ENCODE measurements at places on chromosomes 12 and 14.

DNA sequence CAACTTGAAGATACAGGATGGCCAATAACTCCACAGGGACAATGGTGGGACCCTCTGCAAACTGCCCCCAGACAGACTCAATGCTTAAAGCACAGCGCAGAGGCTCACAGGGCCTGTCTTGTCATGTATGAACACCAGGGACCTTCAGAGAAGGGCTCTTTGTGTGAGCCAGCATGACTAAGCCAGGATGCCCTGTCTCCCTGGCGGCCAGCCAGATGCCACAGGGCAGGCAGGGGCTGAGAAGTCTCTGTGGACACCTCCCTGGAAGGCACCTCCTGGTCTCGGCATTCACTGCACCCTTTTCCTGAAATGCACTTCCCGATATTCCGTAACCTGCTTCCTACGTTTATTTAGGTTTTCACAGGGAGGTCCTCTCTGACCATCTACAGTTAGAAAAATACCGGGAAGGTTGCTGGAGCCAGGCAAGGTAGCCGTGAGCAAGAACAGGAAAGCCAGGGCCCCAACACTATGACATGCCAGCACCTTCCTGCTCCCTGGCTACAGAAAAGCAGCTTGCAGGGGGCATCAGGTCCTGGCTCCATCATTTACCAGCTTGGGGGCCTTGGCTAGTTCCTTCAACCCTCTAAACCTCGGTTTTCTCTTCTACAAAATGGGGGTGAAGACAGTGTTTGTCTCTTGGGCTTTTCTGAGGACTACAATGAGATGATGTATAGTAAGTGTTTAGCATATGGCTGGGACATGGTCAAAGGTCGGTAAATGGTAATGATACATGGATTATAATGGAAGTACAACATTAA is 65.0 kb downstream of the PITPNM2 start:
- no peak for DNase-seq

DNA sequence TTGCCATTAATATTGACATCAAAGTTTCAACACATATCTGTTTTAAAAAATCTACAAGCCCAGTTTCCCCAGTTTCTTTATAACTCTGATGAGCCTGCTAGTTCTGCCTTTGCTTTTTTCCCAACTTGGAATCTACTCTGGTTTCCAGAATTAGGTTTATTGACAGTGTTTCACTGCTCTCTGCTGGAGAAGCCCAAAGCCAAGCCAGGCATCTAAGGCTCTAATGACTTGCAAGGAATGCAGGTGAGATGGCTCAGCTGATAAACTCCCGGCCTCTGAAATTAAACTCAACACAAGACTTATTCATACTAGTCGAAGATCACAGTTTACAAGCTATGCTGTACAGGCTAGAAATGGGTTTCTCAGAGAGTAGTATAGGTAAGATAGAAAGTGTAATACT is 54.3 kb downstream of the HMGA2 start:
- DNase-seq: no peak

GRCh38 chr12:25839470-25839869 is 119.0 kb upstream of the RASSF8 start:
- no peak for DNase-seq

- no peak for DNase-seq
Observed at GRCh38 chr12:52542785-52543318, 10.1 kb downstream of the KRT71 start.

DNA sequence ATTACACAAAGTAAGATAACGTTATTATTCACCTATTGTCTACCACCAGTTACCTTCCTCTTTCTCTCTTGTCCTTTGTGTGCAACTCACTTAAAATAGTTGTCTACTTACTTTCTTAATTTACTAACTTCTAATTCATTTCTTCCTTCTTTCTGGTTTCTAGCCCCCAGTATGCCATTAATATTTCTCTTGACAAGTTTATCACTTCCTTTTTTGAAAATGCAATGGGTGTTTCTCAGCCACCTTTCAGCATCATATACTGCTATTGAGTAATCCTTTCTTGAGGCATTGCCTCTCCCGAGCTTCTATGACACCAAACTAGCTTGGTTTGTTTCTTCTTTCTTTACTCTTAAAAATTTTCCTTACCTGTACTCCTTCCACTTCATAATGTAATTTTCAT is 633.6 kb downstream of the TMTC2 start:
- no peak for DNase-seq

DNA sequence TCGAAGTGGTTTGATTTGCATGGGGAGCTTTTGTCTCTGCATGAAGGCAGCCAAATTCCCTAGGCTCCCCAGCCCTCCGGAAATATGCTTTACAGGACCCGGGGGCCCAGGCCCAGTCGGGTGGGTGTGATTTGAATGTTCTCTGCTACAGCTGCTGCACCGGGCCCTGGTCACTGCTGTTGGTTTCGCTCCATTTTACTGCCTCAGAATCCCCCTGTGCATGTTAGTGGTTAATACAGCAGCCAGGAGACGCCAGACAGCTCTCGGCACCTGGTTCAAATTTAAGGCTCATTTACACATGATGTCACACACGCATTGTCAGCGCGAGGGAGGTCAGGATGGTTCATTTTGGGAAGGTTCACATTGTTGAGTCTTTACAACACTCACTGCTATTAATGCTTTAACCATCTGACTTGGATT is 99.6 kb downstream of the SLC38A6 start:
- no peak for DNase-seq

- DNase-seq: no peak
Observed at GRCh38 chr12:99250091-99250490, 397.5 kb upstream of the GARIN6 start.

GRCh38 chr12:40194846-40195245 is 30.0 kb upstream of the LRRK2 start:
- no peak for DNase-seq

GRCh38 chr14:91649930-91650329 is 82.0 kb downstream of the CATSPERB start:
- DNase-seq: no peak
